ENCODE measurements at places on chromosomes 4 and X.
A peak's percentile ranks its signal among the peaks of the same experiment; 100 is the strongest.

DNA sequence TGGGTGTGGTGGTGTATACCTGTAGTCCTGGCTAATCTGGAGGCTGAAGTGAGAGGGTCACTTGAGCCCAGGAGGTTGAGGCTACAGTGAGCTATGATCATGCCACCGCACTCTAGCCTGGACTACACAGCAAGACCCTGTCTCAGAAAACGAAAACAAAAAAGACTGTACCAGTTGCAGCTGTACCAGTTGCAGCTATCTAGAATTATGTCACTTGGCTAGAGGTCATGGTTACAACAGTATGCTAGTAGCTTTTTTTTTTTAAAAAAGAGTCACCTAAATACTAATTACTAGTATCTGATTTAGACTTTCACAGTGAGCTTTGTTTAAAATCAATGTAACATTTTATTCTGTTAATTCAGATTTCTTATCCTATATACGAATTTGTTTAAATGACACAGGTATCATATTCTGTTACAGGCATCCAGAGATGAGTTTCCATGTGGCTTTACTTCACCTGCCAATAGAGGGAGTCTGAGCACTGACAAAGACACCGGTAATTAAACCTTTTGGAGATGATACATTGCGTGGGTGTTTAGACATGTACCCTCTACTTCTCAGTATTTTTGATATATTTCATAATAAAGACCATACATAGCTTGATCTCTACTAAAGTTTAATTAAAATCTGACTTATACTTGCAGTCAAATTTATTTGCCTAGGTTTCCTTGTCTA is 100.2 kb upstream of the IL13RA1 start:
- no peak for DNase-seq

GRCh38 chr4:4695497-4695896 is 153.6 kb upstream of the STX18 start:
- DNase-seq = no peak

GRCh38 chrX:53330331-53330730 is 48.9 kb upstream of the IQSEC2 start:
- no peak for DNase-seq

GRCh38 chr4:158588777-158589176 is 67.1 kb downstream of the RXFP1 start:
- no peak for DNase-seq

DNA sequence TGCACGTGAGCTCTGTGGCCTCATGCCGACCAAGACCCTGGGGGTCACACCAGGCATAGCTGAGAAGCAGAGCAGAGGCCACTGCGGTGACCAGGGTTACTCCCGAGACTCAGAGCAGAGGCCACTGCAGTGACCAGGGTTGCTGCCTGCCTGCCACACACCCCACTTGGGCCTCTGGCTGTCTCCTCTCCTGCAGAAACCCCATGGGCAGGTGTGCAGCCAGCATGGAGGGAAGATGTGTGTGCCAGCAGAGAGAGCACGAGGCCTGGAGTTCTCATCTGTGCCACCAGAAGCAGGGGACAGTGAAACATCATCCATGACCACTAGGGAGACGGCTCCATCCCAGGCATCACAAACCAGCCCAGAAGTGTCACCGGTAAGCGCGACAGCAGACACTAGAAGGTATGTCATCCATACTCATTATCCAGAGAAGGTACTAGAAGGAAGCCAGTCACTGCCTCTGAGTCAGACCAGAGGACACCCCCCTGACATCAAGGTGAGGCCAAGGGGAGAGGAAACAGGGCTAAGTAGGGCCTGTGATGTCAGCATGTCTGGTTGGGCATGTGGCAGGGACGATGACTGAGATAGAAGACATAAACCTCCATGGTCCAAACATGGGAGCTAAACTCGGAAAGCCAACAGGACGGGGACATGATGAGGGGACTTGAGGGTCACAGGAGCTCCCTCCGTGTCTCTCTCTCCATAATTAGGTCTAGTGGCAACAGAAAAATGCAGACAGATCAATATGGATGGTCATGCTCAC is 24.2 kb upstream of the SPON2 start:
- DNase-seq = no peak

DNA sequence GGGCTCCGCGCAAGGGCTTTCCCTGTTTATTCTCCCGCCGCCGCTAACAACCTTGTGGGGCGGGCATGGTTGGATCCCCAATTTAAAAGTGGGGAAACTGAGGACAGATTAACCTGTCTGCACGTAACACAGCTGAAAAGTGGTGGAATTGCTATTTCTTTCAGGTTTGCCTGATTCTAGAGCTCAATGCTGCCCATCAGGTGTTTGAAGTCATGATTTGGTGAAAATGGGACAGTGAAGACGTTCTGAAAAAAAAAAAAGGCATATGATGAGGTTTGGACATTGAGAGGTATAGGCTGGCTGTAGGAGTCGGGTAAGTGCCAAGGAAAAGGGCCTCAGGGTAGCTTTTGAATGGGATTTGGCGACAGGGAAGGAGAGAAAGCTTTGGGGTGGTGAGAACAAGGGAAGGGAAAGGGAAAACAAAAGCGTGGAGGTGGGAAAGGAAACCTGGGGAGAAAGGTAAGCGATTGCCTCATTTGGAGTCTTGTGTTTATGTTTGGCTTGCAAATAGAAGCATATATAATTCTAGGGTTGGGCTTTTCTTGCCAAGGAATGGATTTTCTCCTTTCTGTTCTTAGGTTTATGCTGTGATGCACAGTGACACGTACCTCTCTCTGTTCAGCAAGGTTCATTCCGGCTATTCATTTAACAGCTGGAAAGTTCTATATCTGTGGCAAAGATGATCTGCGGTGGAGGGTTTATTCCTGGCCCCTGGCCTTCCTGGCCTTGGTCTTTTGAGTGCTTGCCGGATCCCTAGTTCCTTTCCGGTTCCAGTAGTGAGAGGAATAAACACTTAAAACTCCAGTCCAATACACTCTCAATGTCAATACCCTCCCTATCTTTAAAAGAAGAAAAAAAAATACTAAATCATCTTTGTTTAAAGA is 2.4 kb upstream of the STIM2 start:
- no peak for DNase-seq

DNA sequence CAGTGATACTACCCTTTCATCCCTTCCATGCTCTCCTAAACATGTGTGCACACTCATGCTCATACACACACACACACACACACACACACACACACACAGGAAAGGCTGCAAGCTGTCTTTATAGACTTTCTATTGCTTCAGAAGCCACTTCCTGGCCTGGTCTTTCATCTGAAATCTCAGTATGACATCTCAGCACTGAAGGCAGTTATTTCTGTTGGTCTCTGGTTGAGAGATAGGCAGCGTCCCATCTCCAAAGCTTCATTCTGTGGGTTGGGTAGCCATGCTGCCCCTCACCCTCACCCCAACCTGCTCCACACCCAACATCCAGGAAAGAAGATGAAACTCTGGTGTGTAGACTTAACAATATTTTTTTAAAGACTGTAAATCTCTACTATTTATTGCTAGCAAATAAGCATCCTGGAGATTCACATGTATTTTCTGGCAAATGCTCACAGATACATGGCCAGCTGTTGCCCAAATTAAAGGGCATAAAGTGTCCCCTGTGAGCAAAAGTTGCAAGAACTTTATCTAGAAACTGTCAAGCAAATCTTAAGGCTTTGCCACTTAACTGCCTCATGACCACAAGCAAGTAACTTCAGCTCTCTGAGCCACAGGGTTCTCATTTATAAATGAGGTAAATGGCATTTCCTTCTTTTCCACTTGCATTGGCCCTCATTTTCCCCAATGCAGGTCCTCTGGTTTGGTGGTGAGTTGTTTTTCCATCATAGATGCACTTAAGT is 189.8 kb upstream of the AFF2 start:
- DNase-seq = no peak

DNA sequence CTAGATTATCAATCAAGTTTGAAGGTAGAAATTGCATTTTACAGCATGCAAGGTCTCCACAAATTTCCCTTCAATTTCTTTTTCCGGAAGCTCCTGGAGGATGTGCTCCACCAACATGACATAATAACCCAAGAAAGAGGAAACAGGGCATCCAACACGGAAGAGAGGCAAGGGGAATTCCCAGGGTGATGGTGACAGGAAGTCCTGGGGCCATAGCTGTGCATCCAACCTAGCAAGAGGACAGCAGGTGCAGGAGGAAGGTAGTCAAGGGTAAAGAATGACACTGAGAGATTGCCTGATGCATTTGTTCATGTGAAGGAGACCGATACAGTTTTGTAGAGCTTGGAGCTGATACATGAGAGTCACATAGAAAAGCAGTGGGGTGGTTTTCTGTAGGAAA is 115.7 kb upstream of the LSM6 start:
- DNase-seq = no peak

DNA sequence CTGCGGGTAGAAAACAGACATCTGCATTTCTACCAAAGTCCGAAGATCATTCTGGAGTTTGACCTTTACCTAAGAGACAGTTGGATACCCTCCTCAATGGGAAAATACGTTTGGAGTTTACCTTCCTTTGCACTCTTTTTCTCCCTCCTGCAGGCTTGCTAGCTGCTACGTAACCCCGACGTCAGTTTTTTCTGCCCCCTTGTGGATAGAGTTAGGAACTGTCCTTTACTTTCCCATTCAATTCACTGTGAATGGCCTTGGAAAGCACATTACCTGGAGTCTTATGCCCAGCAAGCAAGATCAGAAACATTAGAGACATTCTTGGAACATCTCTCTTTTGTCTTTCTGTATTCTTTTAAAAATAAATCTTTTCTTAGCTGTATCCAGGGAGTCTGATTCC is 250.7 kb downstream of the NAP1L3 start:
- DNase-seq = peak; percentile 32

GRCh38 chr4:89800012-89800516 is 36.9 kb downstream of the SNCA start:
- DNase-seq = no peak

DNA sequence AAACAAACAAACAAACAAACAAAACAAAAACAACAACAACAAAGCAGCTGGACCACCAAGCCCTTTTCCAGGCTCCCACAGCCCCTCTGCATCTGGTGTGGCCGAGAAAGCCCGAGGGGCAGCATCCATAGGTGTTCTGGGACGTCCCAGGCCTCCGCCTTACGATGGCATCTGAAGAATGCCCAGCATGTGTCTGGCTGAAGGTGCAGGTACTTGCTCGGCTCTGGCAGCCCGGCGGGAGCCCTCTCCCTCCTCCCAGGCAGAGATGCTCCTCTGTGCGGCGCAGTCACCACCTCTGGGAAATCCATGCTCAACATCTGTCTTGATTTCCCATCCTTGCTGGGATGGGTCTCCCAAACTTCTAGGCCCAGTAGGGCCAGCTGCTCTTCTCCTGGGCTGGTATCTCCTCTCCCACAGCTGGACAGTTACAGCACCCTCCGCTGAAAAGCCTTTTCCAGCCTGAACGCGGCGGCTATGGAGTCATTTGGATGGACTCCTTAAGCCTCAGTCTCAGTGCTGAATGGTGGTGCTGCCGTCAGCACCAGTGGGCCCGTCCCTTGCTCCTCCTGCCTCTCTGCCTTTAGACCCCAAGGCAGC is 4.3 kb downstream of the PSAPL1 start:
- no peak for DNase-seq

- peak; percentile 42 for DNase-seq
These were observed 237.9 kb downstream of the ARHGAP10 start for GRCh38 chr4:147969573-147970385.

DNA sequence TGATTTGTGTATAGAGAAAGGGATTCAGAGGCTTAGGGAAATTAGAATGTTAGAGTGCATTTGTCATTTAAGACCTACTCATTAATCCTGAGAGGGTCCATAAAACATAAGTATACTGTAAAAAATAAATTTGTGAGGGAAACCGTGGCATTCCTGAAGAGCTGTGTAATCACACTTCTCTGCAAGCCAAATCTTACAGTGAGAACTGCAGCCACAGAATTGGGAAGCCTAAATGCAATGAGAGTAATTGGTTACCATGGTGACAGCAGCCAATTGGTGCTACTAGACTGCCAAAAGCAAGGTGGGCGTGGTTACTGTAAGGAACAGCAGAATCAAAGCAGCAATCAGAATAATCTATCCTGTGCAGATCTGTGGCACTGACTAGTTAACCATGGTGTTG is 345.2 kb upstream of the GRID2 start:
- peak; percentile 97 for DNase-seq

GRCh38 chr4:93825551-93826216 is 2.9 kb upstream of the ATOH1 start:
- no peak for DNase-seq

DNA sequence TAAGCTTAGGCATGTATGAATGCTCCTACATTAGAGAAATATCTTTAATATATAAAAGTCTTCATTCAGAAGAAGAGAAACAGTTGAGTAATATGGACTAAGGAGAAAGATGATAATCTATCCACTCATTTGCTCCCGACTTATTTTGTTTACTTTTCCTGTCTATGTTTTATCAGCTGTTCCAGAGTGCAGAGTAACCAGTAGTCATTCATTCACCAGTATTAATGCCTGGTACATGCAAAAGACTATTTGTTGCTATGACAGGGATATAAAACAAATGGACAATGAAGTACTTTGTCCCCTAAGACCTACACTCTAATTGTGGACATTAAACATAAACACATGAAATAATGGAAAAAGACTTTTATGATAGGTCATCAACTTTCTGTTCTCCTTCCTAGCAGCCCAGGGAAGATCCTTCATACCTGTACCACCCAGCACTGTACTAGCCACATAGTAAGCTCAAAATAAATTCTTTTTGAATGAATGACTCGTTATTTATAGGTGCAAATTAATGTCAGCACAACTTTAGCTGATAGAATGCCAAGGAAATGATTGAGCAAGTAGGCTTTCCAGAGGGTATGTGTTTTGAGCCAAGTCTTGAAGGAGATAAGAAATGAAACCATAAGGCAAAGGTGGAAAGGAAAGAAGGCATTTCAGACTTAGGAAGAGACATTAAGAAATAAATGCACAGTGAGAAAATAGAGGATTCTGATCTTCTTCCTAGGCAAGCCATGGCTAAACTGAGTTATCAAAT is 45.0 kb upstream of the IL13RA1 start:
- no peak for DNase-seq

- no peak for DNase-seq
These were observed 1.3 kb downstream of the G3BP2 start for GRCh38 chr4:75671802-75672421.

DNA sequence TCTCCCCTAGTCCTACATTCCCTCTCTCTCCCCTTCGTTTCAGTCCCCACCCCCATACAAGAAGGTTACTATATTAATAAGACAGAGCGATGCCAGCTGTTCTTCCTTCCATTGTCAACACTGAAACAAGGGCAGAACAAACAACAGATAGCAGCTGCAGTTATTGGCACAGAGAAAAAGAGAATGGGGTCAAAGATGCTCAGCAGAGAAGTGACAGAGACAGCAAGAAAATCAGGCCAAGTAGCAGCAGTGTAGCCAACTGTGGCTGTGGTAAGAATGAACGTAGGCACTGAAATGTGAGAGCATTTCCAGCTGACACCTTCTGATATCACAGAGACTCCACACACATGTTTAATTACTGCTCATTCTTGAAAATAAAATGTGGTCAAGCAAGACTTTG is 641.8 kb downstream of the FSTL5 start:
- DNase-seq = peak; percentile 56

DNA sequence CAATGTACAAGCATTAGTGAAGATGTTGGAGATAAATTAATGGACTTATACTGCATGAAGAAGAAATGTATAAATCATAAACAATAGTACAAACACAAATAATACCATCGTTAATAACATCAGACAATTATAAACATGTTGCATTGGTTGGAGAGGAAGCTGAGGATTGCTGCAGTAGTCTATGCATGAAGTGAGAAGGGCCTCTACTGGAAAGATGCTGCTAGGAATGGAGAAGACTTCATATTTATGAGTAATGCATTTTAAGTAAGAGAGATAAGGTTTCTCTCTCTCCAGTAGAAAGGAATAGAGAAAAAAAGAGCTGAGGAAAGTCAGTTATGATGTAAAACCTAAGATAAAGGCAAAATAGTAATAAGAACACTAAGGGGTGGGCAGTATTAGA is 247.8 kb downstream of the GRID2 start:
- DNase-seq = no peak
